ENCODE measurements at places on chromosomes 12 and 14.

- DNase-seq = no peak
Observed at GRCh38 chr14:69355607-69356281, 42.4 kb downstream of the ERH start.

- DNase-seq = no peak
Observed at GRCh38 chr12:2562400-2562799, 232.4 kb upstream of the FKBP4 start.

- no peak for DNase-seq
Observed at GRCh38 chr14:99930420-99931274, 134.6 kb upstream of the EVL start.

- no peak for DNase-seq
Observed at GRCh38 chr14:23445773-23446172, 10.3 kb upstream of the MYH7 start.

DNA sequence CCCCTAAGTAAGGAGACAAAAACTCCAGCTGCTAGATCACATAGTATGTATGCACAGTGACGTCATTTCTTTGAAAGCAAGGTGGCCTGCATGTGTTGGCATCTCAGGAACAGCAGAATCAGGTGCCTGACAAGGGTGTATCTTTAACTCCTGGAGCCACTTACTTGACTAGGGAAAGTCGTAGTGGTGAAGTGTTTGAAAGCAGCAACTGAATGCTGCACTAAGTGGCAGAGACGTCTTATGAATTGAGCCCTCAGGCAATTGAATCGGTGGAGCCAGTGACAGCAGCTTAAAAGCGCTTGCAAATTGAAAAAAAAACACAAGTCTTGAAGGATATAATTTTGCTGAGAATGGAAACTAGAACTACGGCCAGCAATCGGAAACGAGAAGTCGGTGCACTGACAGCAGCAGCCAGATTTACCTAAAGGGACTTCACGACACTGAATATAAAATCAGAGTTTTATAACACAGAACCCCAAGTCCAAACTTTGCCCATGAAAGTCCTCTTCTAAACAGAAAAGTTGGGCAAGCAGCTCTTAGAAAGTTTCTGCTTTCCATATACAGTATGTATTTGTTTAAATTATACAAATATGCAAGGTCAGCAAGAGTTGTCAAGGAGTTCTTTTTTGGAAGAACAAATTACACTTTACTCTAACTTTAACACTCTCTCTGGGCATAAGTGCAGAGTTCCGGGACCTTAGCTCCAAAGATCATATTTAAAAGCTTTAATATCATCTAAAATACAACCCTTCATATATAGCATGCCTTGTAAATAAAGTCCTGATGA, 1.1 kb downstream of the IGF1 start:
- no peak for DNase-seq

Data from D721Med (cell line).